ENCODE measurements at places on chromosomes 5 and 9.

DNA sequence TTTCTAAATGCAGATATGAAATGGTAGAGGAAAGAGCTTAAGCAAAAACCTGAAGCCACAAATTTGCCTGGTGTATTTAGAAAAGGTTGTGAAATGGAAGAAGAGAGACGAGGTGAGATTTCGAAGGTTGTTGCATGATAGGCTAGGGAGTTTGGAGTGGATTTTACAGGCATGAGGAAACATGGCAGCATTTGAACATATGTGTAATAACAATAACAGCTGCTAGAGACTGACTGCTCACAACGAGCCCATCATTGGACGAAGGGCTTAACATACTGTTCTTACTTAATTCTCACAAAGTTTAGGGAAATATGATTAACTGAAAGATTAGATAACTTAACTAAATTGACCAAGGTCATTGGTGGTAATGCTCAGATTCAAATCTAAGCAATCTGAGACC, 108.1 kb downstream of the JAKMIP2 start:
- no peak for DNase-seq

- DNase-seq, result no peak
These were observed 311.6 kb downstream of the PLK2 start for GRCh38 chr5:58148254-58148775.

- no peak for DNase-seq
These were observed 73.6 kb upstream of the SUSD1 start for GRCh38 chr9:112248722-112249121.

DNA sequence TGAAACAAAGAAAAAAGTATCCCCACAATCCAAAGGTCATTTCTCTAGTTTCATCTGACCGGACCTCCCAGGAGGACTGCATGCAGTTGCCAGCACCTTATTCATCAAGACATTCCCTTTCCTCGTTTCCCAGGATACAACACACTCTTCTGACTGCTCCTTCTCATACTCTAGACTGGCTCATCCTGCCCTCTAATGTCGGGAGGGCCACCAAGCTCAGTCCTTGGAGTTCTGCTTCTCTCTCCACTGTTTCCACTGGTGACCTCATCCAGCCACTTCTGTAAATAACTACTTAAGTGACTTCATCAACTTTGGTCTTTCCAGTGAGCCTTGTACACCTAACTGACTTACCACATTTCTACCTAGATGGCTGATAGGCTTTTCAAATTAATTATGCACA, 179.1 kb downstream of the EPB41L4A start:
- DNase-seq, result no peak

GRCh38 chr9:28718226-28718625, 1144.9 kb upstream of the C9orf72 start:
- no peak for DNase-seq

- DNase-seq, result no peak
These were observed 1089.4 kb upstream of the C9orf72 start for GRCh38 chr9:28662675-28663074.

GRCh38 chr5:97355775-97356174, 172.7 kb upstream of the RIOK2 start:
- DNase-seq, result no peak

- DNase-seq, result no peak
These were observed 11.6 kb upstream of the PAPPA start for GRCh38 chr9:116141864-116142561.

DNA sequence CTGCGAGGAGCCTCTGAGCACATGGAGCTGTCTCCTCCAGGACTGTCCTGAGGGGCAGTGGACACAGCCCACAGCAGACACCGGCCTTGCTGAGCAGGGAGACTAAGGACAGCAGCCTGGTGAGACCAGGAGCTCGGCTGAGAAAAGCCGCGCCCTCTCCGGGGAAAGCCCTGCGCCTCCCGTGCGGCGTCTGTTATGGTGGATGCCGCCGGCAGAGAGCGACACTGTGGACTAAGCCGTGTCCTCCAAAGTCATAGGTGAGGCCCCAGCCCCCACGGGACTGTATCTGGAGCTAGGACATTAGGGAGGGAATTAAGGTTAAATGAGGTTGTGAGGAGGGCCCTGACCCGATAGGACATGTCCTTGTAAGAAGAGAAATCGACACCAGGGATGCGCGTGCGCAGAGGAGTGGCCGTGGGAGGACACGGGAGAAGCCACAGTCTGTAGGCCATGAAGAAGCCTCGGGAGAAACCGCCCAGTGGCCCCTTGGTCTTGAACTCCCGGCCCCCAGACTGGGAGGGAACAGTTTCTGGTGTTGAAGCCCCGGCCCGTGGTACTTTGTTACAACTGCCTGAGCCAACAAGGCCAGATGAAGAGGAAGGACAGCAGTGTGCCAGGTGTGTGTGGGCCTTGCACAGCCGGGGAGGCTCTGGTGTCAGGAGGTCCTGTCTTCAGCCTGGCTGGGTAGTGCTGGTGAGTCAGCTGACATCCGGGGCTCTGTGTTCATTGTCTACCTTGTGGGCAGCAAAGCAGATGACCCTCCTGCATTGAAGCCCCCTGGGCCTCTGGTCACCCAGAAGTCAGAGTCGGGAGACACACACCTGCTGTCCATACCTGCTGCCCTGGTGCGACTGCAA, 22.1 kb downstream of the MRPL36 start:
- DNase-seq, result no peak

DNA sequence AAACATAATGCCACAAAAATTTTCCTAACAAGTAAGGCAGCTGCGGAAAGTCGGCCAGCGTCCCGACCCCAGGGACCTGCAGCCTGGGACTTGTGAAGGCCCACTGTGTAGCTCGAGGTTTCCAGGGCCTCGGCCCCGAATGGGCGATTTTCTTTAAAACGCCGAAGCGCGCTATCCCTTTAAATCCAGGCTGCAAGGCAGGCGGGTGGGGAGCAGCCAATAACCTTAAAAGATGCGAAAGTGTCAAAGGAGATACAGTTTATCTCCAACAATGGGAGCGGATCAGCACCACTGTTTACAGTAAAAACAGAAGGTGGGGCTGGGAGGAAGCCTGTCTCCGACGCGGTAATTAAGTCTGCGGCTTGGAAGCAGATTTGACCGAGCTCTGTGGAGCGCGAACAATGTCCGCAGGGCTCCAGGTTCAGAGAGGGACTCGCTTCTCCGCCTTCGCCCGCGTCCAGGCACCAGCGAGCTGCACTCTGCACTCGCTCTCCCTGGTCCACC, 1.7 kb upstream of the ZSWIM6 start:
- peak; percentile 42 for DNase-seq

DNA sequence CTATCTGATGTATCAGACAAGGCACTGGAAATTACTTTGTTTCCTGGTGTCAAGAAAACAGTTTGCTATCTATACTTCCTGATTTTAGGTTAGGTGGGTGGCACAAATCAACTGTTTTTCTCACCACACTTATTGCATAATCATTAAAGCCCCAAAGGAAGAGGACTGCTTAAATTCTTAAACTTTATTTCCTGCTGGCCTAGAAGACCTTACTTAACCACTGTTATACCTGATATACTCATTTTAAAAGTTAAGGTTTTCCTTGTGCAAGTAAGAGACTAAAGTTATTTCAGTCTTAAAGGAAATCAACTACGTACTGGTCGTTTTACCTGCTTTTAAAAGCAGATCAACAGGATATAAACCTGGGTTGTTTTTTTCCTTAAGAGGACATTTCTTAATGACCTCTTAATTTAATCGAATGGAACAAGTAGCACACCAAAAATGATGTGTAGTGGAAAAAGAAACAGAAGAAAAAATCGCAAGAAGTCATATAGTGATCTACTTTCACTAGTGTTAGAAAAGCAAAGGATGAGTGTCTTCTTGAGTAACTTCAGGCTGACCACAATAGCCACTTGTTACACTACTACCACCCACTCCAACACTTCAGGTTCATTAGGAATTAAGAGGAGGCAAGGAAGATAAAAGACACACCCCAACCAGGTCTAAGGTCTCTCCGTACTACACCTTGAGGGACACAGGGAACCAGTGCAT, 974 bp downstream of the CLINT1 start:
- DNase-seq, result no peak

GRCh38 chr9:18071651-18072060, 402.3 kb upstream of the ADAMTSL1 start:
- DNase-seq, result no peak

GRCh38 chr9:83062651-83063527, at the start of gene RASEF:
TSS of gene RASEF (minus strand) at chr9:83063142. CDS start at chr9:83062867, 275 bp downstream.
- no peak for DNase-seq

- DNase-seq, result no peak
These were observed 4.2 kb upstream of the CTNNAL1 start for GRCh38 chr9:109017493-109017892.

GRCh38 chr5:123813937-123814624, 302.1 kb downstream of the CSNK1G3 start:
- no peak for DNase-seq

- DNase-seq, result no peak
These were observed 49.0 kb upstream of the UBAC1 start for GRCh38 chr9:136010176-136010575.

GRCh38 chr5:159263569-159263905, 447 bp downstream of the UBLCP1 start:
- no peak for DNase-seq

DNA sequence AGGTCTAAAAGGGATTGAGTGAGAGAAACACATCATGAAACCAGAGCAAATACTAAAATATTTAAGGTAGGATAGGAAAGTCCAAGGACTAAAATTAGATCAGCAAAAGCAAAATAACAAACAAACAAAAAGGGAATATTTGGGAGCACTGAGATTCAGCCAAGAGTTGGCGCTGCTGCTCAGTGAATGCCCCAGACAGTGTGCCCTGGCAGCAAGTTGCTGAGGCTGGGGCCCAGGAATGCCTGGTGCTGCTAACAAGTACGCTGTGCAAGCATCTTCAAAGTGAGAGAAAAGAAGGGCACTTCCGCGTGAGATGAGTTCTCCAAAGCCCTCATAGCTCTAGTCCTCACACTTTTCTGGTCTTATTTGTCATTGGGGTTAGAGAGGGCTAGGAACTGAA, 603.3 kb downstream of the EFNA5 start:
- no peak for DNase-seq

- DNase-seq, result peak; percentile 50
These were observed 4.0 kb upstream of the NIPSNAP3A start for GRCh38 chr9:104743376-104743985.

DNA sequence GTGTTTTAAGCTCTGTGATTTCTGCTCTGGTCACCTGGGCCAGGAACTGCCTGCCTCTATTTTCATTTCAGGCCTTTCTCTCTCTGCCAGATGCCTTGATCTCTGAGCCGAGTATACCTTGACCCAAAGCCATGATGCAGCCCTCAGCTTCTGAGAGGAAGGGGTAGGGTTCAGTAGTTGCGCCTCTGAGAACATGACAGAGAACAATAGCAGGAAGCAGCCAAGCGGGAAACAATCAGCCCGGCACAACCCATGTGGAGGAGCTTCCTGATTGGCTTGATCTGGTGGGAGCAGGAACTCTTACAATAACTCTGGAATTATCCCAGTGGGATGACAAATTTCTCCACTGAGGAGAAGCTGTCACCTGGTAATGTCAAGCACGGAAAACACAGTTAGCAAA, 127.4 kb downstream of the PALM2AKAP2 start:
- DNase-seq, result no peak

DNA sequence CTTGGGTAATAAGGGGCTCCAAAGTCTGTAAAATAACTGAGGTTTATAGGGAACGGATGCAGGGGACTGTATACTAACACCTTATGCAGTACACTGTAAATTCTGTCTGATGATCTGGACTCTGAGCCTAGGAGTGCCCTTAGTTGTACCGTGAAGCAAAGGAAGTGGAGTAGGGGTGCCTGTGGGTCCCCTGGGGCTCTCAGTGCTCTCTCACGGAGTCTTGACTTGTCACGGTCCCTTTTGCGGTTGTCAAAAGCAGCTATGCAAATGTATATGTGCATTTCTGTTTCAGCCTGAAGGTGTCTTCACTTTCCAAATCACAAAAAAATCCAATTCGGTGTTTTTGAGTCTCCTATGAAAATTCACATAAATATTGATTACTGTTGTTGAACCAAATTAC, 17.8 kb downstream of the DMRT1 start:
- no peak for DNase-seq

DNA sequence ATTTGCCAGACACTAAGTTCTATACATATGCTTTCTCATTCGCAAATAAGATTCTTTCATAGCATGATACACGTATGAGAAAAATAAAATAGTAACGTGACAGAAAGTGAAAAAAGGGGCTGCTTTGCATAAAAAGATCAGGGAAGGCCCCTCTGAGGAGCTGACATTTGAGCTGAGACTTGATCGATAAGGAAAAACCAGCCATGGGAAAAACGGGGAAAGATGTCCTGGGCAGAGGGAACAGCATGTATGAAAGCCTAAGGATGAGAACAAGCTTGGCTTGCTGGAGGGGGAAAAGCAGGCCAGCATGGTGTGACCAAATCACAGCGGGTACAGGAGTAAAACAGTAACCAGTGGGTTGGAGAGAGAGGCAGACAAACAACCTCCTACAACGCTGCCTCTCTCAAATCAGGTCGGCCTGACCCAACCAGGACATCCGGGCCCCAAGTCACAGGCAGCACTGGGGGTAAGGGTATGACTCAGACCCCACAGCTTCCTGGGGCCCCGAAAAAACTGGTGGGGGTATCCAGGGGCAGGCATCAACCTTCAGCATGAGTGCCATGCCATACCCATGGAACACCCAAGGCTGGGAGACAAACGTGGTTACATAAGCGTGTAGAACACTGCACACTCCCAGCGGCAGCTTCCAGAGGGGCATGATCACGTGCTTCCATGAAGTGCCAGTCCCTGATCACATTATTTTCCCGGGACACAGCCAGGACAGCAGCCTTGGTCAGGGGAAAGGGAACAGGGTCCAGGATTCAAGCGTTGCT, 2.2 kb downstream of the TNIP1 start:
- peak; percentile 78 for DNase-seq

- no peak for DNase-seq
These were observed 62.0 kb downstream of the SLC27A6 start for GRCh38 chr5:129027260-129027659.

- peak; percentile 17 for DNase-seq
These were observed 15.4 kb downstream of the LMAN2 start for GRCh38 chr5:177336112-177336511.

DNA sequence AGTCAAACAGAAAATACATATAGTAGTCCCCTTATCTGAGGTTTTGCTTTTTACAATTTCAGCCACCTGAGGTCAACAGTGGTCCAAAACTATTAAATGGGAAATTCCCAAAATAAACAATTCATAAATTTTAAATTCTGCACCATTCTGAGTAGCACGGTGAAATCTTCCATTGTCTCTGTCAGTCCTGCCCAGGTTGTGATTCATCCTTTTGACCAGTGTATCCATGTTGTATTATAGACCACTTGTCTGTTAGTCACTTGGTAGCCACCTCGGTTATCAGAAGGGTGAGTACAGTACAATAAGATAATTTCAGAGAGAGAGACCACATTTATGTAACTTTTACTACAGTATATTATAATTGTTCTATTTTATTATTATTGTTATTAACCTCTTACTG, 2.8 kb downstream of the CCDC152 start:
- DNase-seq, result no peak

- DNase-seq, result no peak
These were observed 151.3 kb downstream of the CHSY3 start for GRCh38 chr5:130055572-130055971.

- DNase-seq, result peak; percentile 26
These were observed 205.2 kb upstream of the MAP3K1 start for GRCh38 chr5:56610093-56610698.

DNA sequence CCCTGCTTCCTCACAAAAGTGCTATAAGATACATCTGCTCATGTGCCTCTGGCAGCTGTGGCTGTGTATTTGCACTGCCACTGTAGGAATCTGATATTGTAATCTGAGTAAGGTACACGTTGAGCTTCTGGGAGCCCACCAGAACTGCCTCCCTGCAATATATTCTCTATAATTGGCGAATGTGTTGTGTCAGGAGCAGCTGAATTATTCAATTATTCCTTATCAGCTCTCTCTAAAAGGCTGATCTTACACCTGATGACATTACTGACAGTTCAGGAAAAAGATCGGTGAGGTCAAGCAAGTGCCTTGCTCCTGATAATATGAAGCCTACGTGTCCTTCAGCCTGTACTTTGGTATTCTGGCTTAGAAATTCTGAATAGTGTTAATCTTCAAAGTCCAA, 1015.0 kb downstream of the CDH9 start:
- no peak for DNase-seq

Measured in CD4-positive, alpha-beta T cell treated with Interleukin-17A for 4 hours (primary cell).